ENCODE measurements at places on chromosomes 3 and 15.

DNA sequence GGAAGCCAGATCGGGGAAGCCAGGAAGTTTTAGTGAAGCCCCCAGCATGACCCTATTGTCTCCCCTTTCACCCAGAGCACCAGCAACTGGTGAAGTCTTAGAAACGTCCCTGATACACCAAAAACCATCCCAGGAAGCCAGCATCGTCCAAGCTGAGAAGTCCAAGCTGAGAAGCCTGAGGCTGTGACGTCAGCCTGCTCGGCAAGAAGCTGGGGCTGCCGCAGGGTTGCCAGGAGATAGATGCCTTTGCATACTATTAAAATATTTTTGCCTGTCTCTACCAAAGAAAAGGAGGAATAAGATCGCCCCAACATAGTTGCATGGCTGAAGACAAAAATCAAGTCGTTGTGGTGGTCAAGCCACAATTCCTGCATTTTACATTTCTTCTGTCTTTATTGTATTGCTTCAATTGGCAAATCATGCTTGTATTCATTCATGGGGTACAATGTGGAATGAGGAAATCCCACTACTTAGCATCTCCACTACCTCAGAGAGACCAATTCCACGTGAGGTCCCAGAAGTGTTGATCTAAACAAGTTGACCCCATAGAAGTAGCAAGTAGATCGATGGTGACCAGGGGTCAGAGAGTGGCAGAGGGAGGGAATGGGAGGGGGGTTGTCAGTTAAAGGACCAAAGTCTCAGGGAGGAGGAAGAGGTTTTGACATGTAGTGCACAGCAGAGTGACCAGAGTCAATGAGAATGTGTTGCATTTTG, 19.6 kb upstream of the EMC3 start:
- no peak for DNase-seq

DNA sequence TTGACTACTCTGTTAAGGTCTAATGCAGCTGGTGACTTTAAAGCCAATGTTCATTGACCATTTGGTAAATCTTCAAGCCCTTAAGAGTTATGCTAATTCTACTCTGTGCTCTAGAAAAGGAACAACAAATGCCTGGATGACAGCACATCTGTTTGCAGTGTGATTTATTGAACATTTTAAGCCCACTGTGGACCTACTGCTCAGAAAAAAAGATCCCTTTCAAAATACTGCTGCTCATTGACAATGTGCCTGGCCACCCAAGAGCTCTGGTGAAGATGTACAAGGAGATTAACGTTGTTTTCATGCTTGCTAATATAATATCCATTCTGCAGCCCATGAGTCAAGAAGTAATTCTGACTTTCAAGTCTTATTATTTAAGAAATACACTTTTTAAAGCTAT, 110.8 kb downstream of the TBC1D5 start:
- DNase-seq = no peak

GRCh38 chr15:41921167-41921566, 27.3 kb upstream of the SPTBN5 start:
- DNase-seq = no peak

DNA sequence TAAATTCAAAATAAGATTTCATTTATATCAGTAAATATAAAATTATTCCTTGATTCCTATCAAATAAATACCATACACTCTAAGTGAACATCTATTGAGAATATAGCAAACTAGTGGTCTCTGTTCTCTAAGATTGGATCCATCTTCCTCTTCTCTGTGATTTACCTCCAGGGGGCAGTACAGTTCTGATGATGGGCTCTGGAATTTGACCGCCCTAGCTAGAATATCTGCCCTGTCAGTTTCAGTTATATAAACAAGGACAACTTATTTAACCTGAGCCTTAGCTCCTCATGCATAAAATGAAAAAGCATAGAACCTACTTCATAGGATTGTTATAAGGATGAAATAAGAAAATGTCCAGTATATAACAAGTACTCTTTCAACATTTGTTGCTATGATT, 171.1 kb upstream of the CCDC54 start:
- no peak for DNase-seq

GRCh38 chr3:163919154-163919553, 1159.1 kb downstream of the SI start:
- no peak for DNase-seq

Data from HS-27A (cell line).